ENCODE measurements at places on chromosomes 13 and 19.

DNA sequence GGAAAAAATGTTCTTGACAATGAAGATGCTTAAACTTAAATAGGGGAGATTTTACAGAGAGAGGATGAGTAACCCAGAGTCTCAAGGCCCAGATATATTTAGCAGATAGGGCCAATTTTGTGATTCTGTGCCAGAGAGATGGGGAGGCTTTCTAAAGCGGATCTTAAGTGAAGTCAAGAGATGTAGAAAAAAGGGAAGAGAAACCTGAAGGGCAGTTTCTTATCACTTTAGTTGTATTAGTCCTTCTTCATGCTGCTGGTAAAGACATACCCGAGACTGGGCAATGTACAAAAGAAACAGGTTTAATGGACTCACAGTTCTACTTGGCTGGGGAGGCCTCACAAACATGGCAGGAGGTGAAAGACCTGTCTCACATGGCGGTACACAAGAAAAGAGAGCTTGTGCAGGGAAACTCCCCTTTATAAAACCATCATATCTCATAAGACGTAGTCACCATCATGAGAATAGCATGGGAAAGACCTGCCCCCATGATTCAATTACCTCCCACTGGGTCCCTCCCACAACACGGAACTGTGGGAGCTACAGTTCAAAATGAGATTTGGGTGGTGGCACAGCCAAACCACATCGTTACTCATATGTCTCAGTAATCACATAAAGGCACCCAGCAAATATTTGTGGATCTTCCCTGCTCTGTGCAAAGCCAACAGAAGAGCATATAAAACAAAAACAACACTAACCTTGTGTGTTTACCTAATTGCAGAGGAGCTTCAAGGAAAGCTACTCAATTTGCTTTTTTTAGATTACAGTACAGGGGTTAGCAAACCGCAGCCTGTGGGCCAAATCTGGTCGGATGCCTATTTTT, 102.6 kb upstream of the MYCBP2 start:
- DNase-seq, result no peak

- DNase-seq, result no peak
Observed at GRCh38 chr19:38149661-38150061, 74.4 kb downstream of the DPF1 start.

DNA sequence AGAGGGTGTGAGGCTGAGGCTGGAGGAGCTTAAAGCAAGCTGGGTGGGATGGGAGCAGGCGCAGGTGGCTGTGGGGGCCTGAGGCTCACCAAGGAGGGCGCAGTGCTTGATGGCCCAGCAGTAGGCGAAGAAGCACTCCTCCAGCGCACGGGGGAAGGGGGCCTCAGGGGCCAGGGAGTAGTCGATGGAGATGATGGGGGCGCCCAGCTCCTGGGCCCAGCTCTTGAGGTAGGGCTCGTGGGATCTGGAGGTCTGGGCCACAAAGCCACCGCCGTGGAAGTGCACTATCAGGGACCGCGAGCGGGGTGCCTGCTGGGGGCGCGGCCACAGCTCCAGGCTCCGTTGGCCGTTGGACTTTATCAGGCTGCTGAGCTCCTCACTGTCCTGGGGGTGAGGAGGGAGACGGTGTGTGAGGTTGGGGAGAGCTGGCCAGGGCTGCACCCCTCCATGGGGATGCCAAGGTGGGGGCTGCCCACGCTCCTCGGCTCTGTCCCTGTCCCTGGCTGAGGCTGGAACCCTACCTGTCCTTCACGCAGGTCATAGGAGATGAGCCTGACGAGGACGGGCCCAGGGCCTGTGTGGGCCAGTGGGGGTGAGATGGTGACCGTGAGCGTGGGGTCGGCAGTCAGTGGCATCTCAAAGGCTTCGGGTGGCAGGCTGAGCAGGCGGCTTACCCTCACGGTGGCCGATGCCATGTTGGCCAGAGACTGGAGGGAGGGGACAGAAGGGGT, 17.2 kb upstream of the CNFN start:
- DNase-seq, result no peak

- DNase-seq, result peak; percentile 49
Observed at GRCh38 chr19:40689339-40690049, 957 bp downstream of the NUMBL start.

DNA sequence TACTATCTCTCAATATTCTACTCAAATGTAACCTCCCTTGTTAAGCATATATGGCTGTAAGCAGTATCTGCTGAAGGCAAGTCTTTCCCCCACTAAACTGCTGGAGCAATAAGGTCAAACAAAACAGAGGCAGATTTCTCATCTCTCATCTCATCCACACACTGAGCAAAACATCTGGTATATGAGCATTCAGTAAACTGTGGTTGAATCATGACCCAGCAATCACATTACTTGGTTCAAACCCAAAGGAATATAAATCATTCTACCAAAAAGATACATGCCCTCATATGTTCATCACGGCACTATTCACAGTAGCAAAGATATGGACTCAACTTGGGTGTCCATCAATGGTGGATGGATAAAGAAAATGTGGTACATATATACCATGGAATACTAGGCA, 344.4 kb downstream of the SUCLA2 start:
- no peak for DNase-seq

DNA sequence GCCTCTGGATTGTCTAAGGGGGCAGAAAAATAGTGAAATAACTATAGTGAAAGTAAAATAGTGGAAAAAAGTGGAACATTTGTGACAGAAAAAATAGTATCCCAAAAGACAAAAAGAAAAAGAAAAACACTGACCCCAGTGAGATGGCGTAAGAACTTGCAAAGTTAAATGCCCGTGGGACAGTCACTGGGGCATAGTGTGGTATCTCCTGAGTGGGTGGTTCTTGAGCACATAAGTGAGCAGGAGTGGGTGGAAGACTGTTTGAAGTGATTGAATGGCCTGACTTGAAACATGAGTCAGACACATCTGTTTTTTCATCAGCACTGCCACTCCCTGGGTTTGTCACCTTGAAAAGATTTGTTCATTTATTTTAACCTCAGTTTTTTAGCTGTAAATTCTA, 2.5 kb downstream of the ZNF430 start:
- DNase-seq, result no peak

DNA sequence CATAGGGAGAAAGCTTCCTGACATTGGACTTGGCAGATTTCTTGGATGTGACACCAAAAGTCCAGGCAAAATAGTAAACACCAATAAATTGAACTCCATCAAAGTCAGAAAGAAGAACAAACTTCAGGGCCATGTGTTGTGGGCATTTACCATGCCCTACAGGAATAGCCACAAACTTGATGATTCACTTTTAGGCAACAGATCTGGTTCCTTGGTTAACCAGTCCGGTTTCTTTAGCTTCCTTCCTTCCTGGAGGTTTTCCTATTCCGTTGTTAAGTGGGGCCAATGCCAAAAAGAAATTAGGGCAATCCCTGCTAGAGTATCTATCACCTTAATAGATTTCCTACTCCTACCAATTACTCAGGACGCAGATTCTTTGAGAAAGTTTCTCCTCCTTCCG, 25.2 kb downstream of the IGFL1 start:
- no peak for DNase-seq

GRCh38 chr13:28147495-28147894, 9.2 kb downstream of the PAN3 start:
- no peak for DNase-seq

DNA sequence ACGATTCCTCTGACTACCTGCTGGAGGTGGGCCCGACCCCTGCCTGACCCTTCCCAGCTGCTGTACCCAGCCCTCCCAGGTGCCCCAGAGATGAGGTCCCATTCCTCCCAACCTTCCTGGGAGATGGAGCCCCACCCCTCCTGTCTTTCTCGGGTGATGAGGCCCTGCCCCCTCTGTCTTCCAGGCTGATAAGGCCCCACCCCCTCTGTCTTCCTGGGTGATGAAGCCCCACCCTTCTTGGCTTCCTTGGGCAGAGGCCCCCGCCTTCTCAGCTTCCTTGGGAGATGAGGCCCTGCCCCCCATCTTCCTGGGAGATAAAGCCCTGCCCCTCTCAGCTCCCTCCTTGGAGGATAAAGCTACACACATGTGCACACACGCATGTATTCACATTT, 47.9 kb downstream of the CERS4 start:
- DNase-seq, result no peak

DNA sequence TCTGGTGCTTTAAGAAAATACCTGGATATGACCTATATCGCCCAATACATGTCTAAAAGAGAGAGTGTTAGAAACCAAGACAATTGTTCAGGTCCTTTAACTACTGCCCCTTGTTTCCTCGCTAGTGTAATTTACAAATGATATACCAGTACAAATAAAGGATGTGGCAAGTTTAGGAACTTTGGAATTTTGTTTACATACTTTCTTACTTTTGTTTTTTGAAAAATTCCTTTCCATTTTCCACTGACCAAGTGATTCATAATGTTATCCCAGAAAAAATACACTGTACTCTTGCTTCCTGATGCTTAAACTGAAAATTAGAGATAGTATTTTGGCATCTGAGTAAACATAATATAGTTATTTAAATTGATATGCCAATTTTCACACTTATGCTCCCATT, 96.8 kb upstream of the CSNK1A1L start:
- DNase-seq, result no peak

DNA sequence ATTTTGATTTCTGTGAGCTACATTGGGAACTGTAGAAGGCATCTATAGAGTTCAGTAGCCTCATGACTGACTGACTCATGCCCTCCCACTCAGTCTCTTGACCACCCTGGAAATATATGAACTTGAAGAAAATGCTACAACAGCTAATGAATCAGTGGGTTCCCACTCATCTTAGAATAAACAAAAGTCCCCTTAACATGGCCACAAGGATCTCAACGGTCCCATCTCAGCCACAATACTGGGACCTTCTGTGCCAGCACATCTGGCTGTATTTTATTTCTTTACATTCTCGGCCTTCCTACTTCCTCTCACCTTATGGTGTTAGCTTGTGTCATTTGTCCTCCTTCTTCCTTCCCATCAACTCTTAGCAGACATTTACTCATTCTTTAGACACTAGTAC, 619.8 kb downstream of the DCT start:
- DNase-seq, result no peak

- DNase-seq, result no peak
Observed at GRCh38 chr13:48829536-48829935, 146.2 kb upstream of the FNDC3A start.

GRCh38 chr13:58051807-58052375, 420.3 kb downstream of the PCDH17 start:
- no peak for DNase-seq

DNA sequence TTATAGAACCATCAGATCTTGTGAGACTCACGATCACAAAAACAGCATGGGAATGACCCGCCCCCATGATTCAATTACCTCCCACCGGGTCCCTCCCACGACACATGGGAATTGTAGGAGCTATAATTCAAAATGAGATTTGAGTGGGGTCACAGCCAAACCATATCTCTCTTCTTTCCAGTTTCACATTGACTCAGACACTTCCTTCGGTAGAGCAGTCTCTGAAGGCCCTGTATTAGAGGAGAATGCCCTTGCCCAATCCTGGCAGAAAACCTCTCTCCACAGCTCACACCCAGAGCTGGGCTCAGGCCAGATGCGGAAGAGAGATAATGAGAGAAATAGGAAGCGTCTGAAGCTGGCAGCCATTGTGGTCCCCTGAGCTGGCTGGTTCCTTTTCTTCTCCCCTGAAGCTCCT, 72.4 kb upstream of the CLDN10 start:
- no peak for DNase-seq

GRCh38 chr19:45103508-45104319, 10.7 kb downstream of the PPP1R37 start:
- peak; percentile 43 for DNase-seq

DNA sequence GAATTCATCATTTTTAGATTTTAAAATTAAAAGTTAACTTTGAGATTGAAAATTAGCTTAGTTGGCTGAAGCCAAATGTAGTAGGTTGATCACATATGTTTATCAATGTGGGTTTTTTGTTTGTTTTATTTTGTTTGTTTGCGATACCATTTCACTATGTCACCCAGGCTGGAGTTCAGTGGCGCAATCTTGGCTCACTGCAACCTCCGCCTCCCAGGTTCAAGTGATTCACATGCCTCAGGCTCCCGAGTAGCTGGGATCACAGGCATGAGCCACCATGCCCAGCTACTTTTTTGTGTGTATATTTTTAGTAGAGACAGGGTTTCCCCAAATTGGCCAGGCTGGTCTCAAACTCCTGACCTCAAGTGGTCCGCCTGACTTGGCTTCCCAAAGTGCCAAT, 665.7 kb upstream of the SLC10A2 start:
- DNase-seq, result no peak

GRCh38 chr19:12985049-12985776, 10.1 kb upstream of the NFIX start:
- peak; percentile 68 for DNase-seq

GRCh38 chr13:64556376-64556775, 2673.8 kb downstream of the PCDH9 start:
- no peak for DNase-seq

- DNase-seq, result no peak
Observed at GRCh38 chr19:58317476-58318072, 9.2 kb upstream of the ZSCAN22 start.

DNA sequence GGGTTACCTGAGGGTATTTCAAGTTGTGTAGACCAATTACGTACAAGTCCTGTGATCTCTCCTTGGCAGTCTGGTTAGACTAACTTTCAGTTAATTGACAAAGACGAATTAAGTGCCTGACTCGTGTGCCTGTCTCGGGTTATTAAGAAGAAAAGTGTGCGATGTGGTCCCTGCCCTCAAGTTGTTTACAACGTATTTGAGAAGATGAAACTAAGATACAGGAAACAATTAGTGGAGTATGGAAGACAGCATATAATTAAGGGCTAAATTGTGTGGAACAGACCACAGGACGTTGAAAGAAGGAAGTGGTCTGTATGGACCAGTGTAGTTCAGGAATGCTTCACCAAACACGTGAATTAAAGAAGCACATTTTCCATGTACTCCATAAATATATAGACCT, 49.2 kb downstream of the KLF5 start:
- no peak for DNase-seq

DNA sequence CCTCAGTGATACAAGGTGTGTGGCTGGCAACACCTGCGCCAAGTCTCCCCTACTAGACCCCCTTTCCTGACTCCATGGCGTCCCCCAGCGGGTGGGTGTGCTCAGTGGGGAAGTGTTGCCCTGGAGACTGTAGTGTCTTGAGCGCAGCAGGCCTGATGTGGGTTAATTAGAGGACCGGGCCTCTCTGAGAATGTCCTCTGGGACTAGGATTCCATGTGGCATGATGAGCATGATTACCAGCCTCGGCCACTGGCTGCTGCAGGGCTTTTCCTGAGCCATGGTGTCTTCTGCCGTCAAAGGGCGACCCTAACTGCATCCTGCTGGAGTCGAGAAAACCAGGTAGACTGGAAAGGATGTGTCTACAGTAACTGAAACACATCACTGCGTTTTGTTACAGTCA, 28.1 kb downstream of the MICOS13 start:
- no peak for DNase-seq

GRCh38 chr13:109899316-109899715, 112.9 kb upstream of the IRS2 start:
- DNase-seq, result no peak

- DNase-seq, result no peak
Observed at GRCh38 chr19:18868380-18869022, 27.5 kb downstream of the CERS1 start.

- peak; percentile 39 for DNase-seq
Observed at GRCh38 chr13:33490461-33491327, 205.1 kb upstream of the STARD13 start.
